Non-pigmented ciliary epithelial cell (primary cell): ENCODE measurements at places on chromosomes 12 and 14.

DNA sequence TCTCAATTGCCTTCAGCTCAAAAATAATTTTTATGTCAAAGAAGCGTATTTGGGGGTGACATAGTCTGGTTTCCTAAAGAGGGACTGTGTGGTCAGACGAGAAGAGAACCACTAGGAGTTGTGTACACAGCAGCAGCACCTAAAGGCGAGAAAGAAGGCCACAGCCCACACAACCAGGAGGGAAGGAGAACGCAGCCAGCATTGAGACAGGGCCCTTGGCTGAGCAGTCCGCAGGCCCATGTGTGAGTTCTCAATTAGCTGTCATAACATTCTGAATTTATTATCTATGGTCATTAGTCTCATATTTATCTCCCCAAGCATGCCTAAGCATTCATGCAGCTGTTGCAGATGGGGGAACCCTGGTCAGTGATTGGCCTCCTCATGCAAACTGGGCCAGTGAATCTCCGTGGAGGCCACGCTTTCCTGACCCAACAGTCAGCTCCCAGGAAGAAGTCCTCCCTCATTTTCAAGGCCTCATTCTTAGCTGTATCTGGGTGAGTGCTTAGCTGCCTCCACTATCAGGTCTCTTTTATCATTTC, 81.2 kb upstream of the ATF7IP start:
- DNase-seq = no peak

GRCh38 chr12:101592448-101592847, 2.3 kb upstream of the MYBPC1 start:
- DNase-seq = no peak

DNA sequence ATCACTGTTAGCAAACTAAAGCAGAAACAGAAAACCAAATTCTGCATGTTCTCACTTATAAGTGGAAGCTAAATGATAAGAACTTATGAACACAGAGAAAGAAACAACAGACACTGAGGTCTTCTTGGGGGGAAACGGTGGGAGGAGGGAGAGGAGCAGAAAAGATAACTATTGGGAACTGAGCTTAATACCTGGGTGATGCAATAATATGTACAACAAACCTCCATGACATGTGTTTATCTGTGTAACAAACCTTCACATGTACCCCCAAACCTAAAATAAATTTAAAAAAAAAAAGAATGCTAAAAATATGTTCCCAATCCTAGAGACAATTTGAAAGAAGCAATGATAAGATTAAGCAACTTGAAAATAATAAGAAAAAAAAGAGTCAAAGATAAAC, 89.5 kb downstream of the SOX5 start:
- no peak for DNase-seq

GRCh38 chr12:106187155-106187789, 48.5 kb upstream of the NUAK1 start:
- DNase-seq = no peak

DNA sequence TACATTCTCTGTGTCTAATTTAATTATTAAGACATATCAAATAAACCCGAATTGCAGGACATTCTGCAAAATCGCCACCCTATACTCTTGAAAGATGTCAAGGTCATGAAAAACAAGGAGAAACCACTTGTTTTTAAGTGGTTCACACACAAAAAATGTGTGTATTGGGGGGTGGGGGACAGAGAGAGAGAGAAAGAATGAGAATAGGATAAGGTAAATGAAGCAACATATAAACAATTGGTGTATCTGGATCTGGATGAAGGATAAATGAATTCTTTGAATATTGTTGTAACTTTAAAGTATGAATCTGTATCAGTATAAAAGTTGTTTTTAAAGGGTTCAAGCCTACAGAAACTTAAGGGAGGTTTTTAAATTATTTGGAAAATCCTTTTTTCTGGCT, 72.1 kb downstream of the ARID2 start:
- no peak for DNase-seq

DNA sequence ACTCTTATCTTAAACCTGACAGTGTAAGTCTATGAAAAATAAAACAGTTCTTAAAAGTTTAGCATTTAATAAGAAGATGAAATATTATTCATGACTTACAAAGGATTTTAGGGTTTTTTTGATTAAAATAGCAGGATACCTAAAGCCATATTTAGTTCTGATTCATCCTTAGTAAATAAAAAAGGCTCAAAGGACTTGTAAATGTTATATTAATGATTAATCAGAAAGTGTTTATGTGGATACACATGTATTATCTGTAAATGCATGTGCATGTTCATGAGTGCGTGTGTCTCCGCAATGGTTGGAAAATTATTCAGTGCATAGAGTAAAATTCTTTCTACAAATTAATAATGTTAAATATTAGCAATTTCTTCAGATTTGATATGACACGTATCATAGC, 4.4 kb downstream of the KLRF1 start:
- DNase-seq = no peak
